IMR-90 (cell line): ENCODE measurements at places on chromosomes 2 and 18. TPM values are rescaled to one million over a fixed set of nuclear protein-coding genes. Genes with fewer than 3 reads are reported as not detected.

The MSH6 gene
- 48.9 and 72.5 TPM in 2 replicates for total RNA-seq

The DYNAP gene
- total RNA-seq, result not detected in 2 replicates

The AMER3 gene
- not detected in 2 replicates for total RNA-seq

The LAMA3 gene
- total RNA-seq, result 0.18 and 0.28 TPM in 2 replicates

The GAREM1 gene
- total RNA-seq, result 1.9 and 2.3 TPM in 2 replicates

The RFX8 gene
- total RNA-seq, result 1.9 and 2.9 TPM in 2 replicates

The POTEC gene
- total RNA-seq, result not detected in 2 replicates

GRCh38 chr2:72139874-72140620 lies 7.6 kb downstream of the CYP26B1 start:
- H3K27ac ChIP-seq, result no peak overlapping the region
- no peaks in the 10 kb centered on the region for H3K36me3 ChIP-seq
- H3K4me3 ChIP-seq, result no peak overlapping the region
- peaks cover 3% of the 10 kb centered on the region; the same call in 1 of the 2 replicates for H3K4me1 ChIP-seq
- DNase-seq, result no peak

- peak; percentile 85 for DNase-seq
- H3K27me3 ChIP-seq, result no peaks in the 10 kb centered on the region
- no peak overlapping the region for H3K4me3 ChIP-seq
- peaks cover 36% of the 10 kb centered on the region for H3K4me1 ChIP-seq
Observed at GRCh38 chr2:46967990-46968647, 52.5 kb upstream of the MCFD2 start.

- H3K27me3 ChIP-seq, result no peaks in the 10 kb centered on the region
- no peaks in the 10 kb centered on the region for H3K36me3 ChIP-seq
- H3K4me3 ChIP-seq, result no peak overlapping the region
- no peaks in the 10 kb centered on the region; the same call in 1 of the 2 replicates for H3K4me1 ChIP-seq
Observed at GRCh38 chr2:134912361-134912760, 6.3 kb upstream of the CCNT2 start.

GRCh38 chr2:12099374-12099773 lies 352.9 kb downstream of the LPIN1 start:
- H3K27me3 ChIP-seq, result no peaks in the 10 kb centered on the region
- no peaks in the 10 kb centered on the region for H3K36me3 ChIP-seq
- no peaks in the 10 kb centered on the region for H3K4me1 ChIP-seq
- no peak for DNase-seq
- H3K27ac ChIP-seq, result no peak overlapping the region
- H3K4me3 ChIP-seq, result no peak overlapping the region

GRCh38 chr2:136206613-136207012 lies 88.7 kb upstream of the CXCR4 start:
- H3K4me3 ChIP-seq, result no peak overlapping the region
- H3K36me3 ChIP-seq, result no peaks in the 10 kb centered on the region
- no peaks in the 10 kb centered on the region for H3K4me1 ChIP-seq

DNA sequence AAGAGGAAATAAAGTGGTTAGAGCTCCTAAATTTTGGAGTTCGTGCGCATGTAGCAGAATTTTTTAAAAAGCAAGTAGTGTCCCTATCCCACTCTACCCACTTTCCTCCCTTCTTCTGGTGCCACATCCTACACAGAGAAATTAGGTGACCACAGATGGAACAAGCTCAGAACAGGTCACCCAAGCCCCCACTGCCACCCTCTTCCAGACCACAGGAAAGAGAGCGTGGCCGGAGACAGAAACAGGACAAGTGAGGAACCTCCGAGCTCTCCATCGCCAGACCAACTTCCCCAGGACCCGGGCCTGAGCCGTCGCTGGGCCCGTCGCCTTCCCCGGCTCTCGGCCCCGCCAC lies 433 bp downstream of the NPC1 start:
- peak overlapping the region; percentile 86 for H3K27ac ChIP-seq
- peak; percentile 4 for DNase-seq
- no peaks in the 10 kb centered on the region; the same call in 1 of the 2 replicates for H3K36me3 ChIP-seq
- peak overlapping the region; percentile 75 for H3K4me3 ChIP-seq

GRCh38 chr2:237304763-237305514 lies 109.0 kb downstream of the COL6A3 start:
- no peaks in the 10 kb centered on the region for H3K36me3 ChIP-seq
- no peaks in the 10 kb centered on the region for H3K27me3 ChIP-seq
- no peak overlapping the region for H3K4me3 ChIP-seq
- peak; percentile 87 for DNase-seq
- H3K27ac ChIP-seq, result no peak overlapping the region; the same call in 1 of the 2 replicates

GRCh38 chr18:55539240-55539639 lies 48.8 kb downstream of the TCF4 start:
- H3K4me1 ChIP-seq, result no peaks in the 10 kb centered on the region; the same call in 1 of the 2 replicates
- H3K4me3 ChIP-seq, result no peak overlapping the region
- DNase-seq, result peak; percentile 16
- no peaks in the 10 kb centered on the region for H3K36me3 ChIP-seq
- no peaks in the 10 kb centered on the region for H3K27me3 ChIP-seq

DNA sequence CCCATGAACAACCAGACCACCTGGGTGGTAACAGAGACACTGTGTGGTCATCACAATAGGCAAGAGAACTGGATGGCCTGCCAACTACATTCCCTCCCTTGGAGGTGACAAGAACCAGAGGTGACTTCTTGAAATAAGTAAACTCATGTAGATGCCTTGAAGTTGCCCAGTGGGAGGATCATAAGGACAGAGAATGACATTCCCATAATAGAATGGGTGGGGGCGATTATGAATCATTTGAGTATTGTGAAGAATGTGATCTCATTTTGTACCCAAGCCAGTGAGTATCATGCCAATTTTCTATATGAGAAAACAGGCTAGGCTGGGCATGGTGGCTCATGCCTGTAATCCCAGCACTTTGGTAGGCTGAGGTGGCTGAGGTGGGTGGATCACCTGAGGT lies 211.4 kb upstream of the GYPC start:
- no peaks in the 10 kb centered on the region for H3K36me3 ChIP-seq
- no peak overlapping the region for H3K4me3 ChIP-seq
- no peak for DNase-seq
- no peak overlapping the region for H3K27ac ChIP-seq

DNA sequence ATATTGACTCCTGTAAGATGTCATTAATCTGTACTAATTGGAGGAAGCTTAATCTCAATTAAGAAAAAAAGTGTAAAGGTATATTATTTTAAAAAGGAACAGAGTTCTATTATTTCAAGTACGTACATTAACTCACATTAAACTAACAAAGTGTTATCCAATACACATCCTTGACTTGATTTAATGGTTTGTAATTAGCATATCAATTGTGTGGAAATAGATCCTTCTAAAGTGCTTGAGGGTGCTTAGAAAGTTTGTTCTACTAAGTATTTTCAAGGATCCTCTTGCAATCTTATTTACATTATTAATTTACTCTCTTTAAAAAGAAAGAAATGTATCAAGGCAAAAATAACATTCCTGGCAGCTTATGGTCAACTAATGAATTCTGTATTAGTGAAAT lies 720.3 kb downstream of the KCNJ3 start:
- no peaks in the 10 kb centered on the region for H3K36me3 ChIP-seq
- H3K4me1 ChIP-seq, result no peaks in the 10 kb centered on the region
- H3K27me3 ChIP-seq, result no peaks in the 10 kb centered on the region
- H3K27ac ChIP-seq, result no peak overlapping the region
- DNase-seq, result no peak

- H3K27ac ChIP-seq, result no peak overlapping the region
- H3K27me3 ChIP-seq, result no peaks in the 10 kb centered on the region
- no peak for DNase-seq
- no peaks in the 10 kb centered on the region for H3K4me1 ChIP-seq
- H3K36me3 ChIP-seq, result no peaks in the 10 kb centered on the region
Observed at GRCh38 chr2:36163520-36164254, 191.9 kb upstream of the CRIM1 start.

DNA sequence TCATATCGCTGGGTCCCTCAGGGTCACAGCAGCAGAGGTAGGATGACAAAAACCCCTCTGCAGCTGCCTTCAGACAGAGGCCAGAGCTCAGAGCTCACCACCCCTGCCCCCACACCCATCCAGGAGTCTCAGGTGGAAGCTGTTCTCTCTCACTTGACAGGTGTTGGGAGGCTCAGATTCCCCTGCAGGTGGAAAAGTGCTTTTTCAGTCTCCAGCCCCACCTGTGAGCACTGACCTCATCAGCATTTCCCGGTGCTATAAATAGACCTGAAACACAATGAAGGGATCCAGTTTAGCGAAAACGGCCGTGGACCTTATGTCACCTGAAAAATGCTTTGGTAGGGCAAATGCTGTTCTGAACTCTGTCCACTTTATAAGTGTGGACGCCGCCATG lies 254.9 kb downstream of the NDUFA10 start:
- DNase-seq, result no peak
- no peak overlapping the region for H3K27ac ChIP-seq
- H3K4me3 ChIP-seq, result no peak overlapping the region

DNA sequence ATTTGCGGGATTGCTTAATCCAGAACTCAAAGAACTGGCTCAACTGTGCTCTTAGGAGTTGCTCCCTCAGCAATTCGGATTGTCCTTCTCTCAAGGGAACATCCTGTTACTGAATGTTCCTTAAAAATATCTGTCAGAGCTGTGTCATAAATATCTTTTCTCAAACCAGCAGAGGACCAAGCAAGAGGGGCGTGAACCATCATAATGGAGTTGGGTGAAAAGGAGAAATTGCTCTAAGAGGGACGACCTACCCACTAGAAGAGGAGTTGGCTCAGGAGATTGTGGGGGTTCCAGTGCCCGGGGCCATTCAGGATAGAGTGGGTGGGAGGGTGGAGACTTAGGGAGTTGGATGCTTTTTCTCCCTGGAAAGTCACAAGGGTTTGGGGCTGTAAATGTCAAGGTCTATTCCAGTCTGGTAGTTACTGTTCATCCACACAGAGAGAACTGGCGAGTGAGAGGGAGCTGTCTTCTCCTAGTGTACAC lies 59.5 kb downstream of the MERTK start:
- H3K27ac ChIP-seq, result no peak overlapping the region
- no peaks in the 10 kb centered on the region for H3K36me3 ChIP-seq
- H3K4me1 ChIP-seq, result no peaks in the 10 kb centered on the region
- H3K4me3 ChIP-seq, result no peak overlapping the region
- DNase-seq, result no peak

DNA sequence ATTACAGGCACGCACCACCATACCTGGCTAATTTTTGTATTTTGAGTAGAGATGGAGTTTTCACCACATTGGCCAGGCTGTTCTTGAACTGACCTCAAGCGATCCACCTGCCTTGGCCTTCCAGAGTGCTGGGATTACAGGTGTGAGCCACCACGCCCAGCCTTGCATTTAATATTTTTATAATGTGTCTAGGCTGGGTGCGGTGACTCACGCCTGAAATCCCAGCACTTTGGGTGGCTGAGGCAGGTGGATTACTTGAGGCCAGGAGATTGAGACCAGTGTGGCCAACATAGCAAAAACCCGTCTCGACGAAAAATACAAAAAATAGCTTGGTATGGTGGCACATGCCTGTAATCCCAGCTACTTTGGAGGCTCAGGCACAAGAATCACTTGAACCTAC lies 3.2 kb downstream of the RPL37A start:
- H3K27me3 ChIP-seq, result no peaks in the 10 kb centered on the region
- peaks cover 49% of the 10 kb centered on the region for H3K36me3 ChIP-seq
- no peak for DNase-seq
- no peak overlapping the region for H3K27ac ChIP-seq
- peaks cover 5% of the 10 kb centered on the region; the same call in 1 of the 2 replicates for H3K4me1 ChIP-seq

DNA sequence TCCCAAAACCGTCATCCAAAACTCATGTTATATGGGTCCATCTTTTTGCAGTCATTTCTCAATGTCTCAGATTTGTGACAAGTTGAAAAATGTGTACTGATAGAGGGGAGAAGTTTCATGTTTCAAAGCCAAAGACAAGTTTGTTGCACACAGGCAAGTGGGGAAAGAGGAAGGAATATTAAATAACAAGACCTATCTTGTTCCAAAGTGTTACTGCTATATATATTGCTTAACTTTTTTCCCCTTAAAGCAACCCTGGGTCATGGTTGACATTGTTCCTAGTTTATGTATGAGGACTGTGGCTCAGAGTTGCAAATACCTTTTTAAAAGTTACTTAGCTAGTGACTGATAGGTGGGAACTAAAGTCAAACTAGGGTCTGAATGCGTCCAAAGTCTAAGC lies 1.7 kb downstream of the ITGA4 start:
- no peaks in the 10 kb centered on the region; the same call in 1 of the 2 replicates for H3K27me3 ChIP-seq
- no peak overlapping the region for H3K27ac ChIP-seq
- 0 out of 2 replicates have a peak, but pooled peaks cover 2% of the 10 kb centered on the region for H3K4me1 ChIP-seq
- no peak for DNase-seq

- H3K4me3 ChIP-seq, result no peak overlapping the region
- no peaks in the 10 kb centered on the region for H3K4me1 ChIP-seq
- H3K27ac ChIP-seq, result no peak overlapping the region
- H3K27me3 ChIP-seq, result no peaks in the 10 kb centered on the region; the same call in 1 of the 2 replicates
Observed at GRCh38 chr2:70928366-70928765, 7.3 kb upstream of the ATP6V1B1 start.

DNA sequence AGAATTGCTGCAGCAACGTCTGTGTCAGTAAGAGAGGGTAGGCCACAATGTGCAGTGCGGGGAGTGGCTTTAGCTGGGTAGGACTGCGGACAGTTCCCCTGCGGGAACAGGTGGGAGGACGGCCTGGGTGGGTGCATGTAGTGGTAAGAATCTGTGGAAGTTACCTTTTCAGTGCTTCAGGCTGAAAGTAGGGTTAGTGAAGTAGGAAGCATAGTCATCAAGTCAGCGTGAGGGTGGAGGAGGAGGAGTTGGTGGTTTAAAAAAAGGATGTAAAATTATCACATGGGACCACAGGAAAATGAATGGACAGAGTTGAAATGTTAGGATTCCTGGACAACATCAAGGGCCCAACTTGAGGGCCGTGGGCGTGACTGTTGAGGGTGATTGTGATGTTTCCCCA lies 13.2 kb downstream of the CEP192 start:
- H3K27ac ChIP-seq, result no peak overlapping the region
- no peaks in the 10 kb centered on the region for H3K4me1 ChIP-seq
- no peak for DNase-seq
- H3K27me3 ChIP-seq, result no peaks in the 10 kb centered on the region

- no peaks in the 10 kb centered on the region for H3K27me3 ChIP-seq
- no peaks in the 10 kb centered on the region for H3K4me1 ChIP-seq
- DNase-seq, result no peak
- H3K36me3 ChIP-seq, result no peaks in the 10 kb centered on the region
Observed at GRCh38 chr18:51346404-51346803, 148.9 kb upstream of the MEX3C start.

DNA sequence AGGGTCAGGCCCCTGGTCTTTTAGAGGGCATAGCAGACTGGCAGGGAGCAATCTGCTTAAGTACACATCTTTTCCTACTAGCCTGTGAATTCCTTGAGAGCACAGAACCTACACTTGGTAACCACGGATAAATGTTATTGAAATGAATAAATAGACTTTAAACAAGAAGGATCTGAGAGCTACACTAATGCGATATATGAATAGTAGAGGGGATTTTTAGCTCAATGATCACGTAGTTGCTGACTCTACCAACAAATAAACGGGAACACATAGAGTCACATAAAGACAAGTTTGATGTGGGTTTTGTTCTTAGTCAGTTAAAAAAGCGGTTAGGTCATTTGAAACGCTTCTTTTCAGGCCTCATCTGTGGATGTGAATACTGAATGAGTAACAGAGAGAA lies 290.3 kb upstream of the CCDC68 start:
- H3K27ac ChIP-seq, result no peak overlapping the region
- H3K4me3 ChIP-seq, result no peak overlapping the region
- H3K4me1 ChIP-seq, result peaks cover 17% of the 10 kb centered on the region
- no peak for DNase-seq

- no peak overlapping the region for H3K4me3 ChIP-seq
- no peak overlapping the region for H3K27ac ChIP-seq
- H3K27me3 ChIP-seq, result no peaks in the 10 kb centered on the region
- peaks cover 9% of the 10 kb centered on the region for H3K36me3 ChIP-seq
- no peak for DNase-seq
- H3K4me1 ChIP-seq, result peaks cover 21% of the 10 kb centered on the region
Observed at GRCh38 chr2:101706819-101707177, 9.3 kb downstream of the MAP4K4 start.
